ENCODE measurements at places on chromosomes 11 and 22. TPM values are rescaled to one million over a fixed set of nuclear protein-coding genes. Genes with fewer than 3 reads are reported as not detected.

DNA sequence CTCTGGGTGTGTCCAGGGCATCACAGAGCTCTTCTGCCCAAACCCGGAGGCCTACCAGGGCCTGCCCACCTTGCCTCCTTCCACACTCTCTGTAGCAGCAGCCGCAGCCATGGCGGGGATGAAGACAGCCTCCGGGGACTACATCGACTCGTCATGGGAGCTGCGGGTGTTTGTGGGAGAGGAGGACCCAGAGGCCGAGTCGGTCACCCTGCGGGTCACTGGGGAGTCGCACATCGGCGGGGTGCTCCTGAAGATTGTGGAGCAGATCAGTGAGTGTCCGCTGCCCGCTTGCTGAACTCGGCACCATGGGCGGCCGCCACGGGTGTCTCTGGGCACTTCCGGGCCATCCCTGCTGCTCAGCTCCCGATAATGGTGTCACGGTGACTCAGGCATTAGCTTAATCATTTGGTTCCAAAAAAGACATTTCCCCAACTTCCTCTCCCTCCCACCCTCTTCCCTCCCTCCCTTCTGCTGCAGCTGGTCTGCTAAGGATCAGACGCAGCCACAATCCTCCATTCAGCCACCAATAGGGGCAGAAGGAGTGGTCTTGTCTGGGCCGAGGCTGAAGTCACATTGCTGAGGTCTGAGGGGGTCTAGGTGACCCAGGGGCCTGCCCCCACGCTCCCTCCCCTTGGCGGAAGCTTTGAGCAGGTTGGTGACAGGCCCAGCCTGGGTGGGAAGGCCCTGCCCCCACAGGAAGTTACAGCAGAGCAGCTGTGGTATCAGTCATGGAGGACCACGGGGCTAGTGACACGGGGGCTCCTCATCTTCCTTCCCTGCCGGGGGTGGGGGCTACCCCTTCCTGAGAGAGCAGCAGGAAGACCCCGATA, 950 bp downstream of the FERMT3 start:
- H3K4me1 ChIP-seq: peaks cover 39% of the 10 kb centered on the region
- peak overlapping the region; percentile 92 for H3K4me3 ChIP-seq
- peak; percentile 51 for DNase-seq
- H3K27me3 ChIP-seq: no peaks in the 10 kb centered on the region

DNA sequence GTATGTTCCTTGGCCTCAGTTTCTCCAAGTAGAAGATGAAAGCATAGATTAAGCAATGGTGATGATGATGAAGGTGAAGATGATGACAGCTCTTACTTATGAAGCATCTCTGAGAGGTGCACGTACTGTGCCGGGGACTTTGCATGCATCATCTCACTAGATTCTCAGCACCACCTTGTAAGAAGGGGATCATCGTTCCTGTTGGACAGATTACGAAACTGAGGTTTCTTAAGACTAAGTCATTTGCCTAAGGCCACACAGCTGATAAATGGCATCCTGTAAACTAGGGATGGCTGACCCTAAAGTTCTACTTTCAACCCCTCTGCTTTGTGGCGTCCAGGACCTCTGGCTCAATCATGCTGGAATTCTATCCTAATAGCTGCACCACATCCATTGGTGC, 8.7 kb downstream of the MS4A15 start:
- peaks cover 73% of the 10 kb centered on the region for H3K27me3 ChIP-seq
- peaks cover 4% of the 10 kb centered on the region for H3K36me3 ChIP-seq
- no peak overlapping the region for H3K27ac ChIP-seq
- H3K4me1 ChIP-seq: no peaks in the 10 kb centered on the region
- H3K4me3 ChIP-seq: no peak overlapping the region

GRCh38 chr11:57792060-57792541, 30.5 kb downstream of the CTNND1 start:
- DNase-seq: peak; percentile 81
- no peaks in the 10 kb centered on the region for H3K27me3 ChIP-seq
- peaks cover 33% of the 10 kb centered on the region for H3K4me1 ChIP-seq
- peak overlapping the region; percentile 96 for H3K27ac ChIP-seq
- H3K4me3 ChIP-seq: peak overlapping the region; percentile 78

- no peak overlapping the region for H3K27ac ChIP-seq
- peaks cover 5% of the 10 kb centered on the region for H3K27me3 ChIP-seq
- no peak overlapping the region for H3K4me3 ChIP-seq
- H3K4me1 ChIP-seq: peaks cover 16% of the 10 kb centered on the region
- H3K36me3 ChIP-seq: peaks cover 5% of the 10 kb centered on the region
Observed at GRCh38 chr11:46322759-46323158, 24.5 kb upstream of the DGKZ start.

GRCh38 chr22:50189184-50189848, 3.6 kb downstream of the TRABD start:
- no peak for DNase-seq
- H3K4me1 ChIP-seq: peaks cover 37% of the 10 kb centered on the region
- peak overlapping the region; percentile 99 for H3K27ac ChIP-seq
- no peaks in the 10 kb centered on the region for H3K27me3 ChIP-seq

- peaks cover 26% of the 10 kb centered on the region for H3K4me1 ChIP-seq
- peaks cover 5% of the 10 kb centered on the region for H3K27me3 ChIP-seq
- peaks cover 3% of the 10 kb centered on the region for H3K36me3 ChIP-seq
- no peak overlapping the region for H3K4me3 ChIP-seq
- DNase-seq: peak; percentile 78
Observed at GRCh38 chr11:119323532-119324033, 6.7 kb upstream of the MCAM start.

GRCh38 chr11:15649371-15650104, 534.8 kb downstream of the INSC start:
- no peaks in the 10 kb centered on the region for H3K36me3 ChIP-seq
- peaks cover 3% of the 10 kb centered on the region for H3K4me1 ChIP-seq
- H3K27me3 ChIP-seq: peaks cover 45% of the 10 kb centered on the region
- H3K27ac ChIP-seq: no peak overlapping the region
- no peak overlapping the region for H3K4me3 ChIP-seq

- DNase-seq: no peak
- peaks cover 20% of the 10 kb centered on the region for H3K4me1 ChIP-seq
- peaks cover 4% of the 10 kb centered on the region for H3K36me3 ChIP-seq
- no peaks in the 10 kb centered on the region for H3K27me3 ChIP-seq
- H3K4me3 ChIP-seq: no peak overlapping the region
- peak overlapping the region; percentile 93 for H3K27ac ChIP-seq
Observed at GRCh38 chr22:31615491-31615860, 46.5 kb downstream of the PISD start.

DNA sequence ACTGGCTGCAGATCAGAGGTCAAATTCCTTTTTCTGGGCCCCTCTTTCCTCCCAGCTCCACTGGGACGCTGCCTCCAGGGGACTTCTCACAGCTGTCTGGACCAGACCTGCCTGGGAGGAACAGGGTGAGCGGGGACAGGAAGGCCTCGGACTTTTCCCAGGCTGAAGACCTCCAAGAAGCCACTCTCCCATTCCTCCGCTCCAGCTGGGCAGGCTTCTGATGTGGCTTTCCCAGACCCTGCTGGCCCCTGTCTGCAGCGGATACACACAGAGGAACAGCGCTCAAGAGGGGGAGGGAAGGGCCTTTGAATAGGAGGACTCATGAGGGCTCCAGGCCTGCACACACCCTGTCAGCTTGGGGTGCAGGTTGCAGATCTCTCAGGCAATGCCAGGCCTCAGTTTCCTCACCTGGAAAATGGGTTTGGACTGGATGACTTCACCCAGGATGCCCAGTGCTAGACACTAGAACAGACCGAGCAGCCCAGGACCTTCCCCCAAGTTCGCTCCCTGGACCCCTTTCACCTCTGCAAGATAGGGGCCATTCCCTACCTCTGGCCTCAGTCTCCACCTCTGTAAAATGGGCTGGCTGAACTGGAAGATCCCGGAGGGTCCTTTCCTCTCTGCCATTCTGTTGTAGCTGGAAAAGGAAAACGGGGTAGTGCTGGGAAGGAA, 36.6 kb downstream of the MB start:
- no peak for DNase-seq
- no peak overlapping the region for H3K27ac ChIP-seq
- no peaks in the 10 kb centered on the region for H3K36me3 ChIP-seq

- no peak overlapping the region for H3K4me3 ChIP-seq
- no peaks in the 10 kb centered on the region for H3K27me3 ChIP-seq
- no peak overlapping the region for H3K27ac ChIP-seq
Observed at GRCh38 chr11:26584818-26585217, 12.8 kb upstream of the MUC15 start.

DNA sequence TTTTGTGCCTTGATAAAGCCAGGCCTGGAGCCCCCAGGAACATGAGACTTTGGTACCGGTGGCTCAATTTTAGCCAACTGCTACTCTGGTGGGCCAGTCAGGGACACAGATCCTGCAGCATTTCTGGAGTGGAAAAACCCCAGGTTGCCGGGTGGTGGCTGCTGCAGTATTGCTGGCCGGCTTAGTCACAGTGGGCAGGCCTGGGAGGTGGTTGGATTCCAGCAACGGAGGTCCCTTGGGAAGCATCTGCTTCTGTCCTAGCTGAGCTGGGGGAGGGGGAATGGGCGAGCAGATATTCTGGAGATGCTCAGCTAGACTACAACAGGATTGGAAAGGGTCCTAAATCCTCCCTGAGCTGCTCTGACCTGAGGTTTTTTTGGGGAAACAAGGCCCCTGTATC, 31.6 kb upstream of the ACCSL start:
- no peaks in the 10 kb centered on the region for H3K36me3 ChIP-seq
- H3K27ac ChIP-seq: no peak overlapping the region
- no peaks in the 10 kb centered on the region for H3K4me1 ChIP-seq

Gene OR2D2
- not detected for total RNA-seq

Gene TEAD1
- 0.05 TPM for total RNA-seq

DNA sequence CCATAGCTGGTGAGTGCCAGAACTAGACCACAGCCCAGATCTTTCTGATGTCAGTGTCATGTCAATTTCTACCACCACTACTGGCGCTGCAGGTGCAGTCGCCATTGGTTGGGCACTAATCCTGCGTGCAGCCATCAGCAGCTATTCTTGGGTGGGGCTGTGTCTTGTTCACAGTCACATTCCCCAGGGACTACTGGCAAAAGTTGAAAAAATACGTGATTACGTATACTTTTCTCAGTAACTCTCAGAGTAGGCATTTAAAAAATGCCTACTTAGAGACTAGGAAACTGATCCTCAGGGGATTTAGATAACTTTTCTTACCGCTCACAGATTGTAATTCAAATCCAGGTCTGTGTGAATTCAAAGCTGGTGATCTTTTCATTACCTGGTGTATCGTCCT, 127.7 kb downstream of the ADAMTS15 start:
- H3K27ac ChIP-seq: no peak overlapping the region
- no peak overlapping the region for H3K4me3 ChIP-seq
- no peak for DNase-seq
- no peaks in the 10 kb centered on the region for H3K4me1 ChIP-seq

GRCh38 chr11:30406978-30407762, 84.3 kb downstream of the ARL14EP start:
- DNase-seq: no peak
- peaks cover 46% of the 10 kb centered on the region for H3K27me3 ChIP-seq
- no peak overlapping the region for H3K27ac ChIP-seq

GRCh38 chr11:10568486-10568941, at the start of gene LYVE1:
Gene LYVE1, minus strand, starts transcription at chr11:10568665. Its CDS starts 133 bp downstream, at chr11:10568532.
- peaks cover 56% of the 10 kb centered on the region for H3K27me3 ChIP-seq
- no peak within 1 kb of the TSS for H3K27ac ChIP-seq
- H3K4me1 ChIP-seq: peaks cover 5% of the 10 kb centered on the region
- H3K4me3 ChIP-seq: no peak within 1 kb of the TSS
- no peak for DNase-seq

Gene MOV10L1
- not detected for total RNA-seq

Gene OR4A15
- total RNA-seq: not detected

Gene MS4A6E
- not detected for total RNA-seq

GRCh38 chr11:2178906-2179494, 7.4 kb upstream of the TH start:
- no peaks in the 10 kb centered on the region for H3K27me3 ChIP-seq
- H3K36me3 ChIP-seq: no peaks in the 10 kb centered on the region
- DNase-seq: no peak
- no peaks in the 10 kb centered on the region for H3K4me1 ChIP-seq
- H3K27ac ChIP-seq: no peak overlapping the region
- H3K4me3 ChIP-seq: no peak overlapping the region

GRCh38 chr22:20565079-20565734, 57.8 kb downstream of the MED15 start:
- H3K36me3 ChIP-seq: peaks cover 7% of the 10 kb centered on the region
- H3K27me3 ChIP-seq: no peaks in the 10 kb centered on the region
- H3K4me3 ChIP-seq: peak overlapping the region; percentile 55
- H3K4me1 ChIP-seq: peaks cover 54% of the 10 kb centered on the region
- no peak for DNase-seq
